ENCODE measurements at places on chromosomes 7 and 10.

- DNase-seq: no peak
Observed at GRCh38 chr10:48384699-48384982, 78.2 kb downstream of the MAPK8 start.

GRCh38 chr7:159329818-159330378 is 185.2 kb upstream of the VIPR2 start:
- no peak for DNase-seq

GRCh38 chr7:45689011-45689796 is 115.0 kb downstream of the ADCY1 start:
- no peak for DNase-seq

DNA sequence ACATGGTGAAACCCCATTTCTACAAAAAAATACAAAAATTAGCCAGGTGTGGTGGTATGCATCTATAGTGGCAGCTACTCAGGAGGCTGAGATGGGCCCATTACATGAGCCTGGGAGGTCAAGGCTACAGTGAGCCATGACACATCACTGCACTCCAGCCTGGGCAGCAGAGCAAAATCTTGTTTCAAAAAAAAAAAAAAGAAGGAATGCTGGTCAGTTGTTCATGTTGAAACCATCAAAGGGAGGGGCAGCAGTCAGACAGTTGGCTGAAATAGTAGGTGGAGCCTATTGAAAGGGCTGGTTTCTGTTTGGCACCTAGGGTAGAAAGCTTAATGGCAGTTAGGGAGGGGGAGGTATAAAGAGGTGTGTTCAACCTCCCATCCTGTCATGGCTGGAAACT is 323.0 kb downstream of the GALNT17 start:
- no peak for DNase-seq

GRCh38 chr10:46106410-46107255 is 60.6 kb upstream of the MSMB start:
- DNase-seq: peak; percentile 59

DNA sequence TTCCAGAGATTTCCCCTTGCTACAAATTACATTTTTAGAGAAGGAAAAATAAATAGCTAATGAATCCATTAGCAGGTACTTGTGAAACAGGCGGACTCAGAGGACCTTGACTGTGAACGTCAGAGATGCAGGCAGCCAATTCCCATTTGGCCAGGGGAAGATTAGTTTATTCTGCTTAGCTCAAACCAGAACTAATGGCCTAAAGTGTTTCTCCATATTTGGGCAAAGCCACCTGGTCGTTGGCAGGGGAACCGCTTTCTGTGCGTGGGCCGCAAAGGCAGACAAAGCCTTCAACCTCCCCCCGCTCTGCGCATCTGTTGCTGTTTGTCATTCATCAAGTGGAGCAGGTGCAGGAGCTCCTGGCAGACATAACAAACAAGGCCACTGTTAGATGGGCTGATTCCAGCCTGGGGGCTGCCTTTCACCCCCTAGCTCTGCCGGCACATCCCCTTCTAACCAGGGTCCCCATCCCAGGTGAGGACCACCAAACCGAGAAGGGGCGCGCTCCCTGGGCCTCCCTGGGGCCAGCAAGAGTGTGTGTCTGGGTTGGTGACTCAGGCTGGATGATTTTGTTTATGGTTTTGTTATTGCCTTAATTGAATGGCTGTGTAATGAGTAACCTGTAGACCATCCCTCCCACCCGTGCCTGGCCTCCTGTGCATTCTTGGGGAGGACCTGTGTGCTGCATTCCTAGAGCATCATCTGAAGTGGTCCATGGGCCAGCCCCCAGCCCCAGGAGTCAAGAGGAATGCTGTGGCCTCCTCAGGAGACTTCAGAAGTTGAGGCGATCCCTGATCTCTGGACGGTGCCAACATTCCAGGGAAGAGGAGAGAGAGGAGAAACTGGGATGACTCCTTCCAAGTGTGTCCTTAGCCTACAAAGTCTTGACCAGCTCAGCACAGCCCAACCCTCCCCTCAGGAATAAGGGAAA is 14.5 kb upstream of the CPA1 start:
- DNase-seq: no peak

GRCh38 chr7:30799206-30799975 is 28.2 kb downstream of the MINDY4 start:
- DNase-seq: no peak

- DNase-seq: no peak
Observed at GRCh38 chr7:44226396-44226753, 25.6 kb downstream of the YKT6 start.

GRCh38 chr10:116457488-116457887 is 29.8 kb downstream of the PNLIPRP3 start:
- no peak for DNase-seq

DNA sequence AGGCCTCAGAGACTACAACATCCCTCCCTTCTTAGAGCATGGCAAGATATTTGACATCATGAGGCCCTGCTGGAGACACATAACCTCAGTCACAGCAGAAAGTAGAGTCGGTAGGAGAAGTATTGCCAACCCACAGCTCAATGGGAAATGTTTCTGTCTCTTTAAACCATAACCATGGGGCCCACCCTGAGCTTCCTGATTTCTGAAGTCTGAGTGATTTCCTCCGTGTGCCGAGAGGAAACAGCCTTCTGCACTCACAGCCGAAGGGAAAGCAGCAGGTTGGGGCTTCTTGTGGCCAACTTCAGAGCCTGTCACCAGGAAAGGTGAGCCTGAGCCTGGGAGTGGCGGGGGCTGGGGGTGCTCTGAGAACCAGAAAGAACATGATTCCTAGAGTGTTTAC is at the start of gene GIMAP1:
GIMAP1 (plus strand) TSS at position 246 of the 400 bp plus-strand sequence. CDS start 2,435 bp downstream, outside the sequence.
- DNase-seq: peak; percentile 75

DNA sequence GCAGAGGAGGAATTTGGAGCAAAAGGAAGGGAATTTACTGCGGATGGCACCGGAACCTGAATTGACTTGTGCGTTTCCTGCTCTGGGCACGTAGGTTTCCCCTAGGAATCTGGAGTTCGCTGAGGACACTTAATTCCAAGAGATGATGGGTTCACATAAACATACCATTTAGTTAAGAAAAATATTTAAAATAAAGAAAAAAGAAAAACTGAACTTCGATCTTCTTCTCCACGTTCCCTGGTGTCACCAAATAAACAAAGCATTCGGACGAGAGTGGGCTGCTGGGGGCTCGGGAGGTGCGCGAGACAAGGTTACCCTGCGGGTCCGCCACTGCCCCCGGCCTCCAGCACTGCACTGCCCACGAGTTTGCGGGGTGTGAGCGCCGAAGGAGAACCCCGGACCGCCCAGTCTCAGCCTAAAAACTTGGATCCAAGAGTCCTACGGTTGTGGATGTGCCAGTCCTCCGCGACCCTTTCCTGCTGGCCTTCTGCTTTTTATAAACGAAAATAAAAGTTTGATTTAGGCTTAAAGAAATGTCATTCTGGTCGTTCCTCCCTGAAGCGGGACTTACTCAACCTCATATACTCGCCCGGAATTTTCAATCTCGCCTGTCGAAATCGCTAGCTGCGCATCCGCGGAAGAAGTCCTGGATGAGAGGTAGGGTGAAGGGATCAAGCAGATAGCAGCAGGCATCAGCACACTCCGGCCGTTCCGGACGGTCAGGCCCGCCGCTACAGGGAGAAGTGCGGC is 30.3 kb downstream of the SKIDA1 start:
- DNase-seq: no peak

DNA sequence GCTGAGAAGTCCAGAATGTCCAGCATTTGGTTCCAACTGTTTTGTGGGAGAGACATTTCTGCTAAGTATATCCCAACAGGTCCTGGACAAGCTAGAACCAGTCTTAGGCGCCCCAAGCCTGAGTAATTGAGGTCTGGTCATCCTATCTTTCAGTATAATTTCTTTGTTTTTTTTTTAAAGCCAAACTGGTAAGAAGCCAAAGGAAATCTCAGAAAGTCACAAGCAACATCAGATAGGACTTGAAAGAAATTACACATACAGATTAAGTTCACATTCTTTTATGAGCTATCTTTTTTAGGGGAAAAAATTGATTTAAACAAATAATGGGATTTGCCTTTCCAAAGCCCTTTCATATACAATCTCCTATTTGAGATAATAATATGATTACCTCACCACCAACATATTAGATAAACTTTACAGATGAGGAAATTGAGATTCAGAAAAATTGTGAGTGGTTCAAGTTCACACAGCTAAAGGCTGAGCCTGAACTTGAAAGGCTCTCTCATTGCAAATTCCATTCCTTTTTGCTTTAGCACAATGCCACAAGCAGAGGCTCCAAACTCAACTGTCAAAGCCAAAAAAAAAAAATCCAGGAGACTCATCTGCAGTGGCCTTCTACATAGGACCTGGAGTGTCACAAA is 15.0 kb downstream of the PDLIM1 start:
- DNase-seq: no peak

DNA sequence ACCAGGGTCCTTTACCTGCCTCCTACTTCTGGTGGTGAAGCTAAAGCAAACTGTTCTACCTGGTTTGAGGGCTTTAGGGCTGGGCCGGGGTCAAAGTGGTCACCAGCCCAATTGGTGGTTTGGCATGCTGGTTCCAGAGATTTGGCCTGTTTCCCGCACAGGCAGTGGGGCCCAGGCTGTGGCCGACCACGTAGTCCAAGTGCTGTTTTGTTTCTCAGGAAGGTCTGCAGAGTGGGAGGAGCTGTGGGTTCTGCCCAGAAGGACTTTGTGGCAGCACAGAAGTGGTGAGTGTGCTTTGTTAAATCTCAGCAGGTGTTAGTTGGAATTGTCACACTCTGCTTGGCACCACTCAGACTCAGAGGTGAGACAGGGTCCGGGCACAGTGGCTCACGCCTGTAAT is 85.8 kb downstream of the MKX start:
- DNase-seq: no peak

DNA sequence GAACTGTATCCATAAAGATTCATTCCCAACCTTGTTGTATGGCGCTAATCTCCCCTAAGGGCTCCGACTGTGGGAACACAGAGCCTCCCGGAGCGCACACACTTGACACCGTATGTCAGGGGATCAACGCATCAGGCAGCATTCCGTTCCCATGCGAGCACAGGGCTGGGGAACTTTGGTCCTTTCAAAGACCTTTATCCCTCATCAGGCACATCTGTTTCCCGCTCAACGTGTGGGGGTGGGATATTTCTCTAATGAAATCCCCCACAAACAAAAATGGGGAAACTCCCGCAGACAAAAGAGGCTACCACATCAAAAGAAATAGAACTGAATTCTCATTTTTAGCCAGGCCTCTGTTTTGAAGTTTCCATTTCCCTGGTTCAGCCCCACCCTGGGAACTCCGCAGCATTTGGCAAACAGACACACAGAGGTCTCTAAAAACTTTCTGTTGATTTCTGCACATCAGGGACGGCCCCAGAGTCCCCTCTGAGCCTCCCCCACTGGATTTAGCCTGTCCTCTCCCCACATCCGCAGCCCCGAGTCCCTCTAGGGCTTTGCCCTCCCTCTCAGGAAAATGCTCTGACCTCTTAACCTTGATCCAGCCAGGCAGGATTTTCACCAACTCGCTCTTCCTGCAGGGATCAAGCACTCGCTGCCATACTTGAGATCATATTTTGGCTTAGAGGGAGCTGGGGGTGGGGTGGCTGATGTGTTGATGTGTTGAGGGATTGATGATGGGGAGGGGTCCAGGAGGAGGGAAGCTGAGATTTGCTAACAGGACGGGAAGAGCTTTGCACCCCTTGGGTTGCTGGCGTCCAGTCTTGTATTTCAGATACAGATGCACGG is 6.6 kb downstream of the CPA5 start:
- no peak for DNase-seq

DNA sequence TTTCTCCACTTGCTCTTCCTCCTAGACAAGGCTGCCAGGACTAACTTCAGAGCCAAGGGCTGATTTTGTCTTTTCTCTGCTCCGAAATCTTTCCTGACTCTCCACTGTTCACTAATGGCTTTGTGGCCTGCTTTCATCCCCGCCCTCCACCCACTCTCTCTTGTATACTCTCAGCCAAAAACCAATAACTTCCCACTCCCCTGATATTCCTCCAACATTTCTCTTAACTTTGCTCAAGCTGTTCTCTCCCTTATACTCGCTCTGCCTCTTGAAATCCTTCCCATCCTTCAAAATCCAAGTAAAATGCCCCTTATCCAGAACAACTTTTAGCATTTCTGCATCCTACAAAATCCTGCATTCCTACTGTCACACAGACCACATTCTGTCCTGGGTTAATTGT is 214.8 kb downstream of the PHTF2 start:
- DNase-seq: no peak

GRCh38 chr10:71219918-71220688 is 7.7 kb downstream of the UNC5B start:
- no peak for DNase-seq

DNA sequence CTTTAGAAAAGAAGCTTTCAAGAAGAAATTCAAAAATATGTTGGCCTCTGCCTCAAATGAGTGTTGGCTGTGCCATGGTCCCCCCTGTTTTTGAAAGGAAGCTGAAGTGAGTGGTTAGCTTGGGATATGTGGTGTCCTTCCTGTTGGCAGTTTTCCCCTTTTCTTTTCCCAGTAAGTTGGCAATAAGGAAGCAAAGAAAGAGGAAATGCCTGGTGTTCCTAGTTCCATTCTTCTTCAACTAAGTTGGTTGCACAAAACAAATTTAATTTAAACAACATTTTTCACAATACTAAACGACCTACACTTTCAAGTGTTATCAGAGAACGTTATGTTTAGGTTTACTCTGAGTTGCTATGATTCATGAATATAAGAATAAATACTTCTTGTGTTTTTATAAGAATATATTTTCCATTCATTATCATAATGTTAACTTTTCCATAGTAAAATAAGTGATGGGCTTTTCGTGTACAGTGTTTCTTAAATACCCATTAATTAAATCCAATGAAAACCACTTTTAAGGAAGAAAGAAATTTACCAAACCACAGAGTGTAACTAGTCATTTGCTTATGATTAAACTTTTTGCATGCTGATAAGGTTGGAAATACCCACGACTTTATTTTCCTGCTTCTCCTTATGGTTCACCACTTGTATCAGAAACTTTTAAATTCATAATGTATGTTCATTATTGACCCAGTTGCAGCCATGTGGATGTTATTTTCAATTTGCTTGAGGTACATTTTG is 7.7 kb downstream of the HDAC9 start:
- DNase-seq: no peak

- DNase-seq: peak; percentile 5
Observed at GRCh38 chr10:14905890-14906289, 27.2 kb downstream of the SUV39H2 start.

DNA sequence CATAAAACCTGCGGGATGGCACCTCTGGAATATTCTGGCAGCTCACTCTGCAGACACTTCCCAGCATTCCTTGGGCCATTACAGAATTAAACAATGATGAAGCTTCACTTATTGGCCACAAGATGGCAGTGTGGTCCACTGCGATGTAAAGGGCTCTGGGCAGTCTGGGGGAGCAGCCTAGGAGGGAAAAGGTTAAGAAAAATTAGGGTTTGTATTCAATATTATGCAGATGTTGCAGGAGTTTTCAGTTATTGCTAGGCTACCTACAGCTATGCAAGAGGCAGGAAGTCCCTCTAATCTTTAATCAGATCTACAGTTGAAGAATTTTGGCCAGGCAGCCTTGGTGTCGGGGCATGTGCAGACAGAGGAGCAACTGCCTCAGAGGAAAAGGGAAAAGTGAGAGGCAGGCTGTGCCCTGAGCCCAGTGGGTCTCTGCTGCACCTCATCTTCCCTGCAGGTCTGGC is 233.2 kb upstream of the PRSS1 start:
- peak; percentile 55 for DNase-seq

DNA sequence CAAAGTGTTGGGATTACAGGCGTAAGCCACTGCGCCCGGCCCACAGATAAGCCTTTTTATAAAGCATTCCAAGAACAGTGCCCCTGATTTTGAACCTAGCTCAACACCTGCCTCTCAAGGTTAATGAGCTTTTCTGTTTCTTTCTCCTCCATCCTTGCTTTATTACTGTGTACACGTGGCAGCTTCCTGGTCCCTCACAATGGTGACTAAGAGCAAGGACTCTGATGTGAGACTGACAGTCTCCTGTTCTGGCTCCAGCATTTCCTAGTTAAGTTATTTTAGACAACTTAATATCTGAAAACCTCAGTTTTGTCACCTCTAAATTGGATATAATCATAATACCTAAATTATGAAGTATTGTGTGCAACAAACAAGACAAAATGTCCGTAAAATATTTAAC is 9.9 kb downstream of the HABP2 start:
- no peak for DNase-seq
